ENCODE measurements at places on chromosomes 2 and 18.

- no peak for DNase-seq
Measured at GRCh38 chr2:160109243-160109642, 46.8 kb upstream of the PLA2R1 start.

GRCh38 chr2:104766683-104767082 lies 87.2 kb upstream of the POU3F3 start:
- DNase-seq, result no peak

- peak; percentile 75 for DNase-seq
Measured at GRCh38 chr2:64524604-64525316, 632 bp downstream of the AFTPH start.

- DNase-seq, result no peak
Measured at GRCh38 chr2:98932164-98932563, 3.9 kb downstream of the CRACDL start.

DNA sequence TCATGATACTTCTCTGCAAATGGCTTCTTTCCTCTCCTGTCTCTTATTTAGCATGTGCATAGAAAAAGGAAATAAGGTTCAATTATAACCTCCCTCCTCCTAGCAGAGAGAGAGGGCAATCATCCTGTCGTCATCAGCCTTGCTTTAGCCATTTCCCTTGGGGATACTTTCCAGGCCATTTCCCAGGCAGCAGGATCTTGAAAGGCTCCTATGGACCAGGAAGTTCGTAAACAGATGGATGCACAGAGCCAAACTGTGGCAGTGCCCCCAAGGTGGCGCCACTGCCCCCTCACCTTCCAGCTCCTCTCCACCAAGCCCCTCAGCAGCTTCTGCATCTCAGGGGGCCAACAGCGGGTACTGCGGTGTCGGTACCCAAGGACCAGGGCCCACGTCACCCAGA lies 157.4 kb downstream of the DTNA start:
- peak; percentile 70 for DNase-seq

GRCh38 chr18:8847900-8848299 lies 142.5 kb downstream of the MTCL1 start:
- no peak for DNase-seq
